Urinary bladder (tissue), 4 donors: ENCODE measurements at places on chromosomes 3 and 15. TPM values are rescaled to one million over a fixed set of nuclear protein-coding genes. Genes with fewer than 3 reads are reported as not detected.

GRK7 gene
- 0.16 TPM for total RNA-seq

FMN1 gene
- 6.2 TPM for total RNA-seq

TUSC7 gene
- total RNA-seq, result not detected

CNBP gene
- total RNA-seq, result 237 TPM

EOMES gene
- 0.74 TPM for total RNA-seq

NR2E3 gene
- 2.3 TPM for total RNA-seq

TGM4 gene
- not detected for total RNA-seq

ECE2 gene
- not detected for total RNA-seq

CYP8B1 gene
- not detected for total RNA-seq
